Lower leg skin (tissue), 4 donors: ENCODE measurements at places on chromosomes 3 and 15.
A peak's percentile ranks its signal among the peaks of the same experiment; 100 is the strongest.

DNA sequence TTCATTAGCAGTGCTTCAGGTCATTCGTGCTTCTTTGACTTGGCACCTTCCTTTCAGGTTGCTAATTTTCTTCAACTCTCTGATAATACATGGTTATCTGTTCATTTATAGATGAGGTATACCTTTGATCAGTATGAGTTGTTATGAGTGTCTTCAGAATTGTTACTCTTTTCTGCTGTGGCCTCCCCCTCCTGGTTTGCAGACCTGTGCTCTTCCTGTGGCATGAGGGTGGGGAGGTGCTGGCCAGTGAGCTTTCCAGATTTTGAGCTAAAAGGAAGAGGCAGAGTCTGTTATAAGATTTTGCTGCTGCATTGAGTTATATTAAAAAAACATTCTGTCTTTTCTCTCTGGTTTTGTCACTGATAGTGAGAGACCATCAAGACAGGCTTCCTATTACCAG is 30.8 kb upstream of the GOLGA6L9 start:
- DNase-seq = no peak

- DNase-seq = no peak
Measured at GRCh38 chr3:22156868-22157267, 405.9 kb upstream of the ZNF385D start.

GRCh38 chr3:189593581-189593980 is 37.6 kb upstream of the TP63 start:
- no peak for DNase-seq

- peak; percentile 25 for DNase-seq
Measured at GRCh38 chr3:128254066-128254590, 100.8 kb downstream of the EEFSEC start.

- DNase-seq = no peak
Measured at GRCh38 chr3:146166415-146166821, 5.4 kb upstream of the PLOD2 start.

- DNase-seq = no peak
Measured at GRCh38 chr3:81760215-81760614, 1.2 kb downstream of the GBE1 start.

DNA sequence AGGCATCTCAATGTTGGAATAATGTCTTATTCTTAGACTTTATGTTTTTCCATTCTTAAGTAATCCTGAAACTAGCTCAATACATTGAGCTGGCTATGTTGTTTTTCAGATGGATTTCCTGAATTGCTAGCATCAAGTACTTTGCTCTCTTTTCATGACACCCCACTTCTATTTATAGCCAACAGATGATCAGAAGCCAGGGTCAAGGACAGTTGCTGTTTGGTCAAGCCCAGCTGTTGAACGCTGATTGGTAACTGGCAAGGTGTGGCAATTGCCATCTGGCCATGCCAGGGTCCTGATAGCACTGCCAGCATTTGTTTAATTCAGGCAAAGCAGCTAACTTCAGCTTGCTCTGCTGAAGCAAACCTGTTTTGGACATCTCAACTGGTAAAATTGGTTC is 46.2 kb upstream of the PLCL2 start:
- DNase-seq = no peak

- no peak for DNase-seq
Measured at GRCh38 chr3:114584734-114585371, 291.0 kb downstream of the TIGIT start.

- peak; percentile 31 for DNase-seq
Measured at GRCh38 chr3:31092748-31093589, 198.5 kb upstream of the GADL1 start.

DNA sequence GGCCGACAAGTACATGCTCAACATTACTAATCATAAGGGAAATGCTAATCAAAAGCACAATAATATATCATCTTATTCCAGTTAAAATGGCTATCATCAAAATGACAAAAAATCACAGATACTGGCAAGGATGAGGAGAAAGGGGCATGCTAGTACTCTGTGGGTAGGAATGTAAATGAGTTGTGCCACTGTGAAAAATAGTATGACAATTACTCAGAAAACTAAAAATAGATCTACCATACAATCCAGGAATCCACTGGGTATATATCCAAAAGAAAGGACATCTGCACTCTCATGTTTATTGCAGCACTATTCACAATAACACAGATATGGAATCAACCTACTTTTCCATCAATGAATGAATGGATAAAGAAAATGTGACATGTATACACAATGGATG is 1256.5 kb downstream of the SI start:
- no peak for DNase-seq

DNA sequence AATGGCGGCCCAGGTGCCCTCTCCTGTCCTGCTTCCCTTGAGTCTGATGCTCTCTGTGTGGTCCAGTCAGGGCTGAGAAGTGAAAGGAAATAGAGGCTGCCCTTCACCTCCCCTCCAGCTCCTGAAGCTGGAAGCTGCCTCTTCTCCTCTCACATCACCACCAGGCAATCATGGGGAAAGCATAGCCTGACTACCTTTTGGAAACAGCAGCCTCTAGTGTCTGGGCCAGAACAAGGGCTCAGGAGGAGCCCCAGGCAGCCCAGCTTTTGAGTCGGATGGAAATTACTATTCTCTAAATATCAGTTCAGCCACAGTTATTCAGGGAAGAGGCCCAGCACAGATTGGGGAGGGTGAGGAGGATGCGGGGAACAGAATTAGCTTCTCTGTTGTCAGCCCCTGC is 43.3 kb upstream of the CCDC174 start:
- no peak for DNase-seq

DNA sequence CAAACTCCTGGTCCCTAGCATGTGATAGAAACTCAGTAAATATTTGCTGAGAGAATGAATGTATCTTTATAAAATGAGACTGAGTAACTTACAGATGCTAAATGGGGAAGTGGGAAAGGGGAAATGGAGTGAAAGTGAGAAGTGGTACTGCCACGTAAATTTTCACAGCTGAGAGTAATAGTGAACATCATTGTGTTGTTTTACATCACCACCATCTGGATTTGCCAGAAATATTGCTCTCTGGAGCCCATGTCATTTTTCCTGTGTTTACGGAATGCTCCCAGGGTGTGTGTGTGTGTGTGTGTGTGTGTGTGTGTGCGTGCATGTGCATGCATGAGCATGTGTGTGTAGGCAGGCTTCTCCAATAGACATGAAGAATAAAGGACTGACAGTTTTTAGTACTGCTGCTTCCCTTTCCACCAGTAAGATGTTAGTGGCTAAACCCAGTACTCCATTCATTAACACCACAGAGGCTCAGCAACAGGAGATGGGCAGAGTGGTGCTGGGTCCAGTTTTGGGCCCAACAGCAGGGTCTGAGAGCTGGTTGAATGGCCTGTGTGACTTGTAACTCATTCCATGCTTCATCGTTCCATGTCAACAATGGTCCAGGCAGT is 57.3 kb downstream of the DIPK2A start:
- DNase-seq = no peak

DNA sequence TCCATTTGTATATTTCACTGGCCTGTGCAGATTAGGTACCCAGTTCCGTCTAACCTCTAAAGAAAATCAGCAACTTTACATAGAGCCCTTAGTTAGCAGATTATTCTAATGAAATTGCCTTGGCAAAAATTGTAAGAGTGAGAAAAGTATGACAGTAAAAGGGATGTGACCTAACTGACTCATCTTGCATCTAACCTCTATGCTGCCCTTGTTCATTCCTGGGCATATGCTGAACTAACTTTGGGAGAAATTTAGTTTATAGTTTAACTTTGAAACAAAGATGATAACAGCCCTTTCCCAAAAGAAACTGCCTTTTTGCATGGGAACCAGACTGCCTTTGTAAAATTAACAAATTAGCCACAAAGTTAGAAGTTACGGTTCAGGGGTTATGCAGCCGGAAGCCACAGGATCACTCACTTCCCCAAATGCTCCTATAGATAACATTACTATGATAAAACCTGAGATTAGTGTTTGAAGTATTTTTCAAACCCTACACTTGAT is 839.8 kb upstream of the ALCAM start:
- DNase-seq = no peak

DNA sequence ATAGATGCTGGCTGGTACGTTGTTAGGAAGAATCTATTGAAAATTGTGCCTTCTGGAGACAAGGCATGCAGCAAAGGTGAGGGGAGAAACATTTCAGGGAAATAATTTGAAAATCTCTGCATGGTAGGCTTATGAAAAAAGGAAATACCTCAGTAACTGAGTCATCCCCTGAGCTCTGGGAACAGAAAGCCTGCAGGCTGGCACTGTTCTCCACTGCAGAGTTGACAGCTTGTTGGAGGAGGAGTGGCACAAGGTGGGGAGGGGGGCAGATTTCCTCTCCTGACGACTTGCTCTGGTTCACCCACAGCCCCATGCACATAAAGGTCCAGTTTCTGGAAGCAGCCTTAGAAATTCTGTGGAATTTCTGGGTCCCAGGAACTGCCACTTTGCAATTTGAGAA is 179.4 kb downstream of the ABHD5 start:
- no peak for DNase-seq

DNA sequence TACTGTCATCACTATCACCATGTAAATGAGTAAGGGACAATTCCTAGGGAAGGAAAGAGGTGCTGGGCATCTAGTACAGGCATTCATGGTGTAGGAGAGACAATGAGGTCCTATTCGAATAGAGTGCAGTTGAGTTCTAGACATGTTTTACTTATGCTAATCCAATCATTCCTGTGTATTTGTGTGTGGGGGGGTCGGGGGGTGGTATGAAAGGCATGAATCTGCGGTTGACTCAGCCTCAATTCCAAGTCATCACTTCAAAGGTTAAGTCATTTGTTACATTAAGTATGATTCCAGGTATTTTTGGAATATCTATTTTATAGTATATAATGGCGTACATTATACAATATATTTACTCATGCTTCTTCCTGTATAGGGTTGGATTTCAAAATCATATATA is 163.1 kb upstream of the GALNT15 start:
- DNase-seq = no peak

- no peak for DNase-seq
Measured at GRCh38 chr3:145219355-145220235, 941.4 kb downstream of the PLOD2 start.

DNA sequence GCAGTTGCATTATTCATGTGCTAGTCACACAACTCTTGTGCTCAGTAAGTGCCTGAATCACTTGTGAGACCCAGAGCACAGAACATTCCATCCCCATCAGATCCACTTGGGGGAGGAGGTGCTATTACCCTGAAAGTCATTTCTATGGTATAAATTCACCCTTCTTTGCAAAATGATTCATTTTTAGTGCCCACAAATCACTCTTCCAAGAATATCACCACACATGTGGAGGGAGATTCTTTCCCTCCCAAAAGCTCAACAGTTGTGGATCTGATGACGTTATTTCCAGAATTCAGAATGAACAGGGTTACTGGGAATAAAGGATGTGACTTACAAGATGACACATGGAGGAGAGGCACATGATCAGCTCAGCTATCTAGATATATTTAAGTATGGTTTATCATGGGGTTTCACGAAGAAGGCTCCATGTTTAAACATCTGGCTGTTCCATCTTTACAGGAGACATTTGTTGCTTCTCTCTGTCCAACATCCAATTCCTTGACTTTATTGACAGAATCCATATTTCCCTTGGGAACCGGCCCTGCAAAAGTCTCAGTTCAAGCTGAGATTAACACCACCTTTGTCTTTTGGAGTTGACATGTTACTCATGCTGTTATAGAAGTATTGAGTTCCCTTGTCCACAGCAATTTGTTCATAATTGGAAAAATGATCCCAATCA is 214.2 kb upstream of the PROK2 start:
- no peak for DNase-seq
